ENCODE measurements at places on chromosomes 4 and X.
A peak's percentile ranks its signal among the peaks of the same experiment; 100 is the strongest.

- DNase-seq = peak; percentile 44
Observed at GRCh38 chr4:142656178-142656577, 189.9 kb downstream of the INPP4B start.

GRCh38 chrX:51737091-51737490 lies 6.2 kb upstream of the GSPT2 start:
- DNase-seq = no peak

DNA sequence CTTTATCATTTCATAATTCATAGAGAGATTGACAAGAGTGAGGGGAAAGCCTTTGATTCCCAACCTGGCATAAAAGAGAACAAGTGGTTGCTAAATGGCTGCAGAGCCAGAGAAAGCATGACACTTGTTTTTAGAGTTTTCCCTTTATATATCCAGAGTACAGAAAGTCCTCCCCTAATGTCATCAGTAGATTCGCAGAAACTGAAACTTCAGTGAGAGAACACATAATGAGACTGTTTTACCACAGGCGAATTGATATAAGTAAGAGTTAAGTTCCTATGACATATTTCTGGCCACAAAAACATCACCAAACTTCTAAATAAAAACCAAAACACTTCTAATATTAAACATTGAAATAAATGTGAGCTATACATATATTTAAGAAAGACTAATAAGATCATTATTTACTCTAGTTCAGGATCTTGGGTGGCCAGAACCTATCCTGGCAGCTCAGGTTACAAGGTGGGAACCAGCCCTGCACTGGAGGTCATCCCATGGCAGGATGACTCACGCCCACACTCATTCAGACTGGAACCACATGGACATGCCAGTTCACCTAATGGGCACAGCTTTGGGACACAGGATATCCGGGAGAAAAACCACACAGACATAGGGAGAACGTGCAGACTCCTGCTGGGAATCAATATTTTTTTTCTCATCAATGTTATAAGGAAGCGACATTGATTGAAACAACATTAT lies 35.5 kb downstream of the NWD2 start:
- no peak for DNase-seq

GRCh38 chr4:10084651-10085358 lies 31.8 kb downstream of the WDR1 start:
- no peak for DNase-seq

DNA sequence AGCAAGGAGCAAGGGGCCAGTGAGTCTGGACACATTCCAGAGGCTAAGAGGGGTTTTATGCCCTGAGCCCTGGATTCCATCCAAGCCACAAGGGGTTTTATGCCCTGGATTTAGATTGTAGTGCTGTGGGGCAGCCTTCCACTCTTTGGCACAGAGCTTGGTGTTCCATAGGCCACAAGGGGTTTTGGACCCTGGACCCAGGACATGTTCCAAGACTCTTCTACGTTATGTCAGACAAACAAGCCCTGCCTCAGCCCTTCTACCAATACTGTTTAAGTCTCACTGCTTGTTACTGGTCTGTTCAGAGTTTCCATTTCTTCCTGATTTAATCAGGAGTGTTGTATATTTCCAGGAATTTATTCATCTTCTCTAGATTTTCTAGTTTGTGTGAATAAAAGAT lies 12.8 kb upstream of the SCARB2 start:
- DNase-seq = no peak

DNA sequence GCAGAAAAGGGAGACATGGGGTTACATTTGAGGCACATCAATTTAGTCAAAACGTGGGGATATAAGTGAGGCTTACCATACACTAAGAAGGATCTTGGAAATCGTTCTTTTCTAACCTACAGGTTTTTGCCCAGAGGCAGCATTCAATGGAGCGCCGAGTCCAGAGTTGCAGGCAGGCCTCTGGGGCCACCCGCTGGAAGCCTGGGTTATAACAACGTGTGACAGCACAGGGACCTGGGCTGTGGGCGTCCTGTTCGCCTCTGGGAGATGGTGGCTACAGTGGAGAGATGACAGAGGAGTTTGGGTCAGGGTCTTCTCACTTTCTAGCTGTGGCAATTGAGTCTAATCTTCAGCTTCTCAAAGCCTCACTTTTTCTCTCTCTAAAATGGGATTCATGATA lies 53.9 kb downstream of the ENPP6 start:
- DNase-seq = peak; percentile 75

DNA sequence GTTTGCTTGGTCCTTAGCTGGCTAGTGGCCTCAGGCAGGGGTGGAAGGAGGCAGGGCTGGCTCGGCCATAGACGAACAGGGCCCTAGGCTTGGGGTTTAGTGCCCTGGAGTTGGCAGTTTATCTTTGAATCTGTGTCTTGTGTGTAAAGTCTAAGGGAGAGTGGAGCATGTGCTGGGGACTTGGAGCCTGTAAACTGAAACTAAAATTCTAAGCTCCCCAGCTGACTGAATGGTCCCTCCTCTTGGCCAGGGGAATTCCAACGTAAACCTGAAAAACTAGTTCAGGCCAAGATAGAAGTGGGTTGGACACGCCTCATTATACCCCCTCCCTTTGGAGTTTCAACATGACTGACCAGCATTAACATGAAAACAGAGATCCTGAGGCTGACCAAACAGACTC lies 46.1 kb upstream of the GPR78 start:
- DNase-seq = peak; percentile 77

- DNase-seq = no peak
Observed at GRCh38 chrX:30812326-30812725, 76.7 kb downstream of the TAB3 start.

DNA sequence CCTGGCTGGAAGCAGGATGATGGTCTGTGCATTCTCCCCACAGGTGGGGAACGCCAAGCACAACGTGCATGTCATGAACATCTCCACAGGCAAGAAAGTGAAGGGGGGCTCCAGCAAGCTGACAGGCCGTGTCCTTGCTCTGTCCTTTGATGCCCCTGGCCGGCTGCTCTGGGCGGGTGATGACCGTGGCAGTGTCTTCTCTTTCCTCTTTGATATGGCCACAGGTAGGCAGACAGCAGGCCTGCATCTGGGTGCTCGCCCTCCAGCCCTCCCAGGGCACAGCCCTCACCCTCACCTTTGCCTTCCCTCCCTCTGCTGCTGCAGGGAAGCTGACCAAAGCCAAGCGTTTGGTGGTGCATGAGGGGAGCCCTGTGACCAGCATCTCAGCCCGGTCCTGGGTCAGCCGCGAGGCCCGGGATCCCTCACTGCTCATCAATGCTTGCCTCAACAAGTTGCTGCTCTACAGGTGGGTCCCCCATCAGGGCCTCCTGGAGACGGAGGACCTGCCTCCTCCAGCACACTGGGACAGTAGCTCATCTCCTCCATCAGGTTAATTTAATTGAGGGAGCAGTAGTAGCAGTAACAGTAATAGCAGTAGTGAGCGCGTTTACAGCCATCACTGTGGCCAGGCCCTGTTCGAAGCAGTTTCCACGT lies 4.6 kb downstream of the WDR13 start:
- no peak for DNase-seq

Data from astrocyte of the hippocampus (primary cell).